ENCODE measurements at places on chromosomes 12 and 14.

- DNase-seq = no peak
These were observed 132.8 kb upstream of the HIF1A start for GRCh38 chr14:61562321-61563161.

GRCh38 chr12:54405573-54405972, 13.5 kb downstream of the ITGA5 start:
- no peak for DNase-seq

GRCh38 chr14:90556666-90557450, 160.0 kb downstream of the CALM1 start:
- no peak for DNase-seq

GRCh38 chr12:47085815-47086252, 6.1 kb upstream of the AMIGO2 start:
- DNase-seq = no peak
